ENCODE measurements at places on chromosomes 12 and 14. TPM values are rescaled to one million over a fixed set of nuclear protein-coding genes. Genes with fewer than 3 reads are reported as not detected.

GRCh38 chr12:50013361-50014147 is 11.7 kb downstream of the RACGAP1 start:
- no peak for DNase-seq

- no peak for DNase-seq
These were observed 236.2 kb downstream of the AKAP6 start for GRCh38 chr14:32565256-32565655.

GRCh38 chr12:61302282-61302681 is 957.9 kb upstream of the USP15 start:
- DNase-seq = no peak

GRCh38 chr12:33531261-33531660 is 91.6 kb upstream of the SYT10 start:
- DNase-seq = no peak

- DNase-seq = no peak
These were observed 340.3 kb upstream of the ATP2B1 start for GRCh38 chr12:90048918-90049317.

DNA sequence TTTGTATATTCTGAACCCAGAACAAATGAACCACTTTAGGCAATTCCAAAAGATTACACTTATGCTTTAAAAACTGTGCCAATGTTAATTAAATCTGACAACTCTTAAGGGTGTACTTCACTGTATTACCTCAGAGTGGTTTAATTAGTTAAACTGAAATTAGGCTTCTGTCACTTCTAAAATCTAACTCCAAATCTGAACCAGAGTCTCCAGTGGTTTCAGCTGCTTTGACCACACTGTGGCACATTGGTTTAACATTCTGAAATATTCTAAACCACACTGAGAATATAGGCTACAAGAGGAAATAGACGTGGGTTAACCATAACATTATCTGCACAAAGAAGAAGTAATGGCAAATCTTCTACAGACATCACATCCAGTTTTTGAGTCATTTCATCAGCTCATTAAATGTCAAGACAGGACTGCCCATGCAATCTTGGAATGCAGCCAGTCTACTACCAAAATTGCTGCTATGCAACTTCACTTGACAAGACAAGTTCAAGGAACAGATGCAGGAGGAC is 94.8 kb downstream of the LRP6 start:
- no peak for DNase-seq

GRCh38 chr14:92716131-92716530 is 32.3 kb downstream of the LGMN start:
- no peak for DNase-seq

DNA sequence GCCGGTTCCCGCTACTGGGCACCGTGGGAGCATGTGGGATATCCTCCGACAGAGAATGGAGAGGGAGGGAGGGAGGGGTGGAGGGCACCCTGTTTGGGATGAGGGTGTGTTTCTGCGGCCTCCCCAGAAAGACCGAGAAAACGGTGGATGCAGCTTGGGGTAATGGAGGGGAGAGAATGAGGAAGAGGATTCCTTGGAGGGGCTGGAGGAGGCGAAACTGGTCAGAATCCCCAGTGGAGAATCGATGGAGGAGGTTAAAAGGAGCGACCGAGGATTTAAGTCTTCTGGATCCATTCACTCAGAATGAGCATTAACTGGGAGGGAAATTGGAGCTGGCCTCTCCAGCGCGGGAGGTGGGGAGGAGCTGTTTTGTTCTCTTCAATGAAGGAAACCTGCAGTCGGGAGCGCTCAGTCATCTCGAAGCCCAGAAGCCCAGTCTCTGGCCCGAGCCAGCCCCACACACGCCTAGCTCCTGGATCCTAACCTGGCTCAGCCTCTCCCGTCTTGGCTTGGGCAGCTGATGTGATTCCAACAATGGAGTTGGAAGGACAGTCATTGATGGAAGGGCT is 581 bp downstream of the ARG2 start:
- DNase-seq = no peak

DNA sequence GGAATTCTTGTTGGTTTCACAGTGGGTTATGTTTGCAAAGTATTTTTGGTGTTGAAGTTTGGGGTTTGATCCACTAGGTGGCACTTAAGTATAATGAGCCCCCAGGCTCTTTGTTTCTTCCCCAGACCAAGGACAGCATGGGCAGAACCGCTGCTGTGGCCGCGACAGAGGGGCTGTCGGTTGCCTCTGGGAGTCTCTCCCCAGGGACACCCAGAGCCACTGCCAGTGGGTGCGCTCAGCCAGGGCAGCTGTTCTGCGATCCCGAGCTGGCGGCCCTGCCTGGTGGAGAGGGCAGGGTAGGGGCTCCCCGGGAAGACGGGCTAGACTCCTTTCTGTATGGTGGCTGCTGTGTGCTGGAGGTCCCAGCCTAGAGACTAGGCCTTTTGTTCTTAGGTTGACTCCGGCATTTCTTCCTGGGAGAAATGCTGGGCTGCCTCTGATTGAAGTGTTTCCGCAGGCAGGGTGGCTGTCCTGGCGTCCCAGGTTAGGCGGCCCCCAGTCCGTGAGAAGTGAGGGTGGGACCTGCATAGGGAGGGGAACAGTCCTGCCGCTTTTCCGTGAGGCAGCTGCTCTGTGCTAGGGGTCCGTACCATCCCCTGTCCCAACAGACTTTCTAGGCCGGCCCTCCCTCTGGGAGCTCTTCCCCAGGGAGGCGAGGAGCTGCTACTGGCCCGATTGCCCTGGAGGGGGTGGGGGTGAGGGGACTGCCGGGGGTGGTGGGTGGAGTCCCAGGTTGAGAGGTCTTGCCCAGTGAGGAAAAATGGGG is 253.1 kb upstream of the PELI2 start:
- no peak for DNase-seq

- DNase-seq = no peak
These were observed 23.2 kb upstream of the ANO6 start for GRCh38 chr12:45192707-45193106.

DNA sequence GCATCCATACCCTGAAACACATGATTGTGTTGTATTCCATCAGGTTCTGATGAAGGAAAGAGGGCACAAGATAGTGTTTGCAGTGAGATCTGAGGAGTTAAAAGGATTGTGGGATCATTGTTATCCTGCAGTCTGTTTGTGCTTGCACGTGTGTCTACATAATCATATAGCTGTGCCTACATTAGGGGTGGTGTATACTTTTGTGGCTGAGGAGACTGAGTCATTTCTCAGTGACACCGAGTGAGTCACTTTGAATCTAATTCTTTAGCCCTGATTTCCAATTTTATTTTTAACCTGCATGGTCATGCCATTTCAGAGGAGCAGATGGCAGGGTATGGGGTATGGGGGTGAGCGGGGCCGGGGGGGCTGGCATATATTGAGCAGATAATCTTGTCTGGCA is 133.2 kb downstream of the ANO4 start:
- DNase-seq = peak; percentile 19

- no peak for DNase-seq
These were observed 39.7 kb downstream of the DHRS2 start for GRCh38 chr14:23675906-23676305.

- no peak for DNase-seq
These were observed 149.0 kb downstream of the AKAP6 start for GRCh38 chr14:32478050-32478449.

DNA sequence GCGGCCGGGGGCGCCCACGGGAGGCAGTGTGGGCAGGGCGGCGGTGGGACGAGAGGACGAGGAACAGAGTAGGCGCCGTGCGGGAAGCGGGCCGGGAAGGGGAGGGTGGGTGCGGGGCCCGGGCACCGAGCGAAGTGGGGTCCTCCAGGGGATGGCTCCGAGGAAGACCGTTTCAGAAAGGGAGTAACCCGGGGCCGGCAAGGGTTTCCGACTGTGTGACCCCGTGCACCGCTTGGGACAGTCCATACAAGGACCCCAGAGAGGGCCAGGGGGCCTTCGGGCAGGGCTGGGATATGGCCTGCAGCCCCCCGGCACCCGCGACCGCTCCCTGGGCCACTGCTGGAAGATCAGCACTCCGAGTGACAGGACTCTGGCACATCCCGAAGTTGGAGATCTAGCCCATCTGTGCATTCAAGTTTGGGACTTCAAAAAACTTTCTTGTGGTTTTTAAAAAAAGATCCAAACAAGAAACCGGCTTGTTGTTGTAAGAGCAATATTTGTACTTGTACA is 448 bp downstream of the TSPAN9 start:
- DNase-seq = no peak

- DNase-seq = no peak
These were observed 157.6 kb downstream of the SUDS3 start for GRCh38 chr12:118534003-118534402.

DNA sequence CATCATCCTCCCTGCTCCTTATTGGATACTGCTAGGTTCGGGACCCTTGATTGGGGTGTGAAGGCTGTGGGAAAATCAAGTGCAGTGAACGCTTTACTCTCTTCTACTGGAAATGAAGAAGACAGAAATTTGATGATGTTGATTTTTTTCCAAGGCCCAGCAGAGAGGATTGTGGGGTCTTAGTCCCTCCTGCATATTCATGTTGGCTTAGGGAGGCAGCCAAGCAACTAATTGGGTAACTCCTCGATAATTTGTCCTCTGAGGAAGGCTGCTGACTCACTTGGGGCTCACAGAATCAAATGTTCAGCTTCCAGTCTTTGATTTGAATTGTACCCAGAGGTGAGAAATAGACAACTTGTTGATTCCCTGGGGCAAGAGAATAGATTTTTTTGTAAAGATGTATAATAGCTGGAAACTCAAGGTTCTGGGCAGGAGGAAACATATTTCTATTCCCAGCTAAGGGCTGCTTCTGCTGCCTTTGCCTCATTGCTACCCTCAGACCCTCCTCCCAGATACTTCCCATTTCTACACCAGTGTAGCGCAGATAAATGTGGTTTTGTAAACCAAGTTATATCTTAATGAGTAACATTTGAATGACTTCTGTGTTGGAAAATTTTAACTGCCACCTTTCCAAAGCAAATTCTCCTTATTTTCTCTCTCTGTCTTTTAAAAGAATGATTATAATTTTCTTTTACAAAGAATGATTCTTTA is 21.7 kb downstream of the NEUROD4 start:
- no peak for DNase-seq

DNA sequence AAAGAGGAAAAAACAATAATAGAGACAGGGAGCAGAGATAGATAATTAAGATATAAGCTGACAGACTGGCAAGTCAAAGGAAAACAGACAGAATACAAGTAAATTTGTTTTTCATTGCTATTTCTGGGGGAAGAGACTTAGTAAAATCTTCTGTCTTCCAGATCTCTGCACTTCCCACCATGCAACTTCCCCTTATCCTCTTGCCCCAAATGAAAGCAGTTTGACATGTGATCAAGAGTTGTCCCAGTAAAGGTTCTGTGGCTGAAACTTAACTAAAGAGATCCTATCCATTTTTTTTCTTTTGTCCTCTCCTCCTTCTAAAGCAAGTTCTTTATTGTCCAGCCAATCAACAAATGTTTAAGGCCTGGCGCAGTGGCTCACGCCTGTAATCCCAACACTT is 1.5 kb upstream of the MLF2 start:
- no peak for DNase-seq

DNA sequence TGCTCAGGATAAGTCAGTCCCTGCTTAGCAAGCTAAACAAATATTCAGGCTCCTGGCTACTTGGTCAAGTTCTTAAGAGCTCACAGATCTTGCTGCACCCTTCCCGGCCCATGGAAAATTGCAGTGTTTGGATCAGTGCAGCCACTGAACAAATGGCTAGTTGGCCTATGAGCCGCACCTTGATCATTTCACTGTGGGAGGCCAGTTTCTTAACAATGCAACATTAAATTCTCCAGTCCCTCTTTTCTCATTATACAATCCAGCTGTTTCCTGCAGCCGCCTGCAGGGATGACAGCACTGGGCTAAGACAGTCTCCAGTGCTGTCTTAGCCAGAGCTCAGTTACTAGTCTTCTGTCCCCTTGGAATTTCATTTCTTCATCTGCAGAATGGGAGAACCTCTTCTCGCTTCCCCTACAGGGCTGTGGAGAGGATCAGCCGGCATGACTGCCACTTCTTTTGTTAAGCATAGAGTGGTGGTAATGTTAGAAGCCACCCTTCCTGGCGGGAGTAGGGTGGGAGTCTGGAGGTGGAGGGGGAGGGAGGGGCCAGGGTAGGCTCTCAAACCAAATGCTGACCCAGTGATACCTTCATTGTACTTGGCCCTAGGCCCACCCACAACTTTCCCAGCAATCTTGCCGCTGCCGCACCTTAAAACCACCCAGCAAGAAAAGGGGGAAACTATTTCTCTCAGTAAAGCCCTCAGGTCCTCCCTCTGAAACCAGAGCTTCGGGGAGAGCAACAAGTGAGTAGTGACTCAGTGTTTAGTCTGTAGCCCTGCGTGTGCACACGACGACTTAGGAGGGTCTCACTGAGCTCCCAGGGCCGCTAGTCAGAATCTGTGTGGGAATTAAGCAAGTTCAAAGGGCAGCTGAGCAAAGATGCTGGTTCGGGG is 145.7 kb downstream of the NUAK1 start:
- no peak for DNase-seq

- no peak for DNase-seq
These were observed 710.7 kb downstream of the GALC start for GRCh38 chr14:87282266-87282665.

- no peak for DNase-seq
These were observed 363.6 kb downstream of the TMEM132D start for GRCh38 chr12:129540249-129540648.

- no peak for DNase-seq
These were observed 69.1 kb upstream of the GALNT9 start for GRCh38 chr12:132398386-132398991.

DNA sequence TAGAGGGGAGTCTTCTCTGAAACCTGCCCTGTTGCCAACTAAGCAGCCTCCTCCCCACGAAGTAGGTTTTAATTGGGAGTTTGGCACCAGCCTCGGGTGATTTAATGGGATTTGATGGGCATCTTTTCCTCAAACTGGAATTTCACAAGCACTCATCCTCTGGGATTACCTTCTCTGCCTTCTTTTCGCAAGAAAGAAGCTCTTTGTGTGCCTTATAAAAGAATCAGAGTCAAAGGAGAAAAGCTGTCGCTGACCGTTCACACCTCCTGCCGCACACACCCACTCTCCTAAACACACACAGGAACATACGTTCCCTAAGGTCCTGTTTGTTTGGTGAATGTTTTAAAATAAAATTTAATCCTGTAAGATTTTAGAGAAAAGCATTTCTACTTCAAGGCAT is 84.0 kb downstream of the PRMT8 start:
- no peak for DNase-seq

DNA sequence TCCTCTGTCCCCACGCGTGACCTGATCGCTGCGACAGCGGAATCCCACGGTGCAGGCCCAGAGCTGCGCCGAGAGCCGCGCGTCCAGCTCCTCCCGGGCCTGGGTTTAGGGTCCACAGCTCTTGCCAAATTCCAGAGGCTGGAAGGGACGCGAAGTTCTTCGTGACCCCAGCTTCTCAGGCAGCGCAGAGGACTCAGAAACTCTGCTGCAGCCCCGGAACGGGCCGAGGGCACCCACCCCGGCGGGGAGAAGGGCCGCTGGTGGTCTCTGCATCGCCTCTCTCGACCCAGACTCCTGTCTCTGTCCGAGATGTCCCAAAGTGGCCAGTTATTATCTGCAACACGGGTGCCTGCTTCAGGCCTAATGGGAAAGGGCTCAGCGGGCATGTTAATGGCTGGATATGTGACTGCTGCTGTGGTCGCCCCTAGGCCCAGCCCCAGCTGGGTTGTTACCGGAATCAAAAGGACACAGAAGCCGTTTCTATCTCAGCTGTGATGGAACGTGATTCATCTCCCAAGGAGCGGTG is 236.4 kb downstream of the VRK1 start:
- DNase-seq = no peak

Gene GPRC5D
- total RNA-seq = not detected

Gene AHNAK2
- 45.0 TPM for total RNA-seq

Gene CLEC2B
- total RNA-seq = not detected

Gene SERPINA9
- total RNA-seq = not detected

Gene B3GNT4
- total RNA-seq = 7.1 TPM

Gene BDKRB1
- total RNA-seq = not detected

Gene TAS2R7
- not detected for total RNA-seq

Measured in HCT116 (cell line).